ENCODE measurements at places on chromosomes 4 and X.

DNA sequence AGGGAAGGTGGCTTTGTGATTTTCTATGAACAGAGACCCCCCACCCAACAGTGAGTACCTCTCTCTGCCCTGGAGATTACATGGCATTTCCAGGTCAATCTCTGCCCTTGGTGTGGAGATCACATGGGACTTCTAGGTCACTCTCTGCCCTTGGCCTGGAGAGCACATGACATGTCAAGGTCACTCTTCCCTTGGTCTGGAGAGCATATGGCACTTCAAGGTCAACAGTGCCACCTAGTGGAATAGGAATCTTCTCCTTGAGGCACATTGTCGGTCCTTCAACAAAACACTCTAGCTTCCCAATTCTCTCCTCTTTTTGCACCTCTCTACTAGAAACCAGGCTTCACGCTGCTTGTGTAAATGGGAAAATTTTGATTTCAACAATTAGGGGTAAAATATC, 66.2 kb upstream of the TACR3 start:
- DNase-seq, result no peak

DNA sequence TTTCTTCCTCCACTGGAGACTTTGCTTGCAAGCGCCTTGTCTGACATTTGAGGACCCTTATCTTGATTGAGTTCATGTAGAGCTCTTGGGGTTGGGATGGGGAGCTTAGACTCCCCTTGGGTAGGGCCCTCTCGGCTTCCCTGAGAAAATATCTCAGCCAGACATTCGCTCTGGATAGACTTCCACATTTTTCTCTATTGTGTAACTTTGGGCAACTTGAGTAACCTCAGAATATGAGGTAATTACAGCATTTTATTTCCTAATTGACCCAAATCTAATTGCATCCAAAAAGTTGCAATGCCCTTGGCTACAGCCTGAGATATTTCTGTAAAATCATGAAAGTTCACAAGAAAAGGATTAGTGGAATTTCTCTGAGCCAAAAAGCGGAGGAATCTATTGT, 102.8 kb upstream of the MXRA5 start:
- no peak for DNase-seq

DNA sequence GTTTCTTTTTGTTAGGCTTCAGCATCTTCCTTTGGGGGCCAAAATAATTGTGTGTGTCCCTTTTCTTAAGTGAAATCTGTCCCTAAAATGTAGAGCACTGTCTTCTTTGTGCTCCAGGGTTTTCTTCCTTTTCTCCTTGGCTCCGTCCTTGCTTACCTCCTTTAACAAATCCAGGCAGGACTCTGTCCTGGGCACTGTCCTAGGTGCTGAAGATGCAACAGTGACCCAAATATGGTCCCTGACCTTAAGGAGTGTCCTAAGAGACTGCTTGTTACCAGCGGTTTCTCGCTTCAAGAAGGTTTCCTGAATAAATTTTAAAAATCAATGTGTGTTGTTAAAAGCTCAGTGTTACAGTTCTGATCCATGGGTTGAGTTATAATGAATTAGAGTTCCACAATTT, 471.8 kb downstream of the KCNIP4 start:
- DNase-seq, result no peak

- DNase-seq, result no peak
Measured at GRCh38 chrX:52437212-52437611, 58.4 kb upstream of the XAGE1A start.

DNA sequence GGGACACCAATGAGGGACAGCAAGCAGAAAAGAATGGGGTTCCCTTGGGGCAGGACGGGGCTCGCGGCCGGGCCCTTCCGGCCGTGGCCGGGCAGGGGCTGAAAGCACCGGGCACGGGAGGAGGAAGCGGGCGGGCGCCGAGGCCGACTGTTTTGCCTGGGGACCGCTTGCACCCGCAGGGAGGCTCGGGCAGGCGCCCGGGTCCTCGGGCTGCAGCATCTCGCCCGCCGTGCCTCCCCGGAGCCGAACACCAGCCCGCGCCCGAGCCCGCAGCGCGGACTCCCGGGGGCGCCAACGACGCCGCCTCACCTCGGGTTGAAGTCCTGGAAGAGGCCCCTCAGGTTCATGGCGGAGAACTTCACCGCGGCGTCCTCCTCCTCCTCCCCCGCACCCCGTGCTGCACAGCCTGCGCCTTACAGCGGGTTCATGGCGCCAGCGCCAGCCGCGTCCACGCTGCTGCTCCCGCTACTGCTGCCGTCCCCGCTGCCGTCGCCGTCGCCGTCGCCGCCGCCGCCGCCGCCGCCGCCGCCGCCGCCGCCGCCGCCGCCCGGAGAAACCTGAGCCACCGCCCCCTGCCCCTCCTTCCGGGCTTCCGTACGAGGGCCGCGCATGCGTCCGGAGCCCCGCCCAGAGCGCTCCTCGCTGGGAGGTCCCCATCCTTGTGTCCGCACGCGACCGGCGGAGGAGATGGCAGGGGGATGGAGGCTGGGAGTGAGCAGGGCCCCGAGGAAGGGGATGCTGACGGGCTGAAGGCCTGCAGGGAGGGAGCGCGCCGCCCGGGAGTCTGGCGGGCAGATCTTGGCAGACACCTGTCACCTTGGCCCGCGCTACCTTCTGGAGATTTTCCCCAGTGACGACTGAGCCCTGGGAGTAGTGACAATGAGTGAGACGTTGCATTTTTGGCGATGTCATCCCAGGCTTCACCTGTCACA, at the start of gene TMEM185A:
Gene TMEM185A, minus strand, starts transcription at position 559 of the 932 bp plus-strand sequence. Its CDS starts 212 bp downstream, at position 347.
- DNase-seq, result no peak

All from DMS 273 treated with DMSO at 0.1 percent for 48 hours (cell line).